ENCODE measurements at places on chromosomes 6 and 20.

DNA sequence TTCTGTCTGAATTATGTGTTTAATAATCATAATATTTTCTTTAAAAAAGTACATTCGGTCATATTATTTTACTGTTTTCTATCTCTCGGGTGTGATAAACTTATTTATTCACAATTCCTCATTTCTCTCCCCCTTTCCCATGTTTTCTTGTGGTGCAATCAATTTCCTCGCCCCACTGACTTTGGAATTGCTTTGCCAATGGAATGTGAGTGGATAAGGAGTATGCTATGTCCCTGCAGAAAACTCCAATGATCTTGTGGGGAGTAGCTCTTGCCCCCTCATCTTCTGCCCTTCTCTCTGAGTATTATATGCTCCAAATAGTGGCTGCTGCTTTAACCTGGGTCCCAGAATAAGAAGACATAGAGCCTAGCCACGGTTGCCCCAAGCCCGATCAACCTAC lies 64.1 kb downstream of the HMGN3 start:
- no peak for DNase-seq
- H3K27ac ChIP-seq = no peak overlapping the region
- H3K4me3 ChIP-seq = no peak overlapping the region
- H3K27me3 ChIP-seq = no peaks in the 10 kb centered on the region
- H3K4me1 ChIP-seq = no peaks in the 10 kb centered on the region

DNA sequence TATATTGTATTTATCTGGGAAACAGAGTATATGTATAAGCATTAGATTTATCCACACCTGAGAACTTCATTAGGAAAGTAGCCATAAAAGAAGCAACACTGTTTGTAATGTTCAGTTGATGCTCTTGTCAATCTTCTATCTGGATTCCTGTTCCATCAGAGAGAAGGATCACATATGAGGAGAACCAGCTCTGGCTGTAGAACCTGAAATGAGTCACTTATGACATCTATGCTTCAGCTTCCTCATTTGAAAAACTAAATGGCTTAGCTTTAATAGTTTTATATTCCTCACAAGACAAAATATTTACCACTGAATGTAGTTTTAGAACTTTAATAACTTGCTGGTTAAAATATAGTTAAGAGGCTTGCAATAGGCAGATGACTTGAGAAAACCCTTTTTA lies 144.7 kb downstream of the TASP1 start:
- no peak overlapping the region for H3K4me3 ChIP-seq
- H3K27me3 ChIP-seq = no peaks in the 10 kb centered on the region
- H3K36me3 ChIP-seq = peaks cover under 1% of the 10 kb centered on the region
- no peaks in the 10 kb centered on the region for H3K4me1 ChIP-seq
- no peak for DNase-seq
- H3K27ac ChIP-seq = no peak overlapping the region

DNA sequence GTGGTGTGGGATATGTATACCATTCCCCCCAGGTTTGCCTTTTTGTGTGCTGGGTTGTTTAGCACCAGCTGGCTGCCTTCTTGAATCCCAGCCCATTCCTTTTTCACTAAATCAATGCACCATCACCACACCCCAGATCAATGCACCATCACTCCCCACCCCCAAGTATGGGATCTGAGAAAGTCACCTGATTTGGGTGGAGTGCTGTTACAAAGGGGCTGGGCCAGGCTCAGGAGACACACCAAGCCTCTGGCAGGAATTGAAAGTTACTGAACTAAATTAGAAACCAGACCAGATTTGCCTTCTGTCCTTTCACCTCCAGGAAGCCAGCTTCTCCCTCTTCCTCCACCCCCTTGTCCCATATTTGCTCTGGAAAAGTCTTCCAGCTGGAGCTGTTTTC lies 19.6 kb upstream of the PKHD1 start:
- no peaks in the 10 kb centered on the region for H3K4me1 ChIP-seq
- H3K36me3 ChIP-seq = no peaks in the 10 kb centered on the region
- H3K27me3 ChIP-seq = peaks cover 6% of the 10 kb centered on the region
- H3K4me3 ChIP-seq = no peak overlapping the region

GRCh38 chr20:48682529-48683363 lies 145.1 kb downstream of the PREX1 start:
- no peak overlapping the region for H3K4me3 ChIP-seq
- no peak for DNase-seq
- H3K36me3 ChIP-seq = peaks cover 32% of the 10 kb centered on the region
- H3K27ac ChIP-seq = peak overlapping the region; percentile 61

GRCh38 chr6:109894181-109894580 lies 83.9 kb upstream of the GPR6 start:
- no peak overlapping the region for H3K27ac ChIP-seq
- peaks cover 6% of the 10 kb centered on the region for H3K27me3 ChIP-seq
- no peaks in the 10 kb centered on the region for H3K4me1 ChIP-seq

DNA sequence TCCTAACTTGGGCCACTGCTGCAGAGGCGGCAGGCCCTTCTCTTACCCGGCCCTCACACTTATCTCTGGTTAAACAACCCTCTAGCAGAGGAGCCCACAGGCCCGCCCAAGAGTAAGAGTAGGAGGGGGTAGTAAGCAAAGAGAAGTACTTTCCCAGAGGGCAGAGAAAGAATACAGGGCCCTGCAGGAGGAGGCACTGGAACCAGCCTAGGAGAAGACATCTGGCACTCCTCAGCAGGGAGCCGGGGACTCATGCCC lies 10.1 kb downstream of the MTCH1 start:
- H3K4me1 ChIP-seq = peaks cover 20% of the 10 kb centered on the region
- no peak overlapping the region for H3K27ac ChIP-seq
- peaks cover 57% of the 10 kb centered on the region for H3K36me3 ChIP-seq
- DNase-seq = no peak
- H3K4me3 ChIP-seq = no peak overlapping the region

- no peak for DNase-seq
- no peak overlapping the region for H3K27ac ChIP-seq
- H3K4me1 ChIP-seq = no peaks in the 10 kb centered on the region
- H3K36me3 ChIP-seq = peaks cover 36% of the 10 kb centered on the region
- no peak overlapping the region for H3K4me3 ChIP-seq
Measured at GRCh38 chr20:32165836-32166545, 41.6 kb downstream of the PLAGL2 start.

DNA sequence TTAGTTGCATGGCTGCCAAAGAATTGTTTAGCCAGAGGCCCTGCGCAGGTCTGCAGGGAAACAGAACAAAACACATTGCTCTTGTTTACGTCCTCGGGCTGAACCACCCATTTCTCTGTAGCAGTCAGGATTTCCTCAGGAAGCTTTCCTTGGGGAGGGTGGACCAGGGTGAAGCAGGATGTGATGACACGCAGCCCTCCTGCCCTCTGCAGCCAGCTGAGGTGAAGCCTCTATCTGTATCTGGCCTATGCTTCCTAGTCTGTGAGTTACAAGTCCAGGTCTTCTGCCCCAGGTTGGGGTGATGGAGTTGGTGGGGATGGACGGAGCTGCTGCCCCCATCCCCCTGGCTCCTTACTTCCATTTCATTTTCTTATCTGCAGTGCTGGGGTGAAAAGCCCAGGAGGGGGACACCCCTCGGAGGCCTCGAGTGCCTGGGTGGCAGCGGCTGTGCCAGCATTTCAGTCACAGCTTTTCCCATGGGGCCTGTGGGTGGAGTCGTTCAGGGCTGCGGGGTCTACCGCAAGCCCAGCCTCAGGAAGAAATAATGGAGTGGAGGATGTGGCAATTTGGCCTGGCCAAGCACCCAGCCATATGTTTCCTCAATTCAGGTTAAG lies 24.9 kb downstream of the SASH1 start:
- H3K36me3 ChIP-seq = no peaks in the 10 kb centered on the region
- peaks cover 24% of the 10 kb centered on the region for H3K4me1 ChIP-seq
- peaks cover 6% of the 10 kb centered on the region for H3K27me3 ChIP-seq
- DNase-seq = peak; percentile 6

- H3K27me3 ChIP-seq = peaks cover 8% of the 10 kb centered on the region
- H3K27ac ChIP-seq = no peak overlapping the region
- no peak overlapping the region for H3K4me3 ChIP-seq
- H3K4me1 ChIP-seq = no peaks in the 10 kb centered on the region
- no peak for DNase-seq
- no peaks in the 10 kb centered on the region for H3K36me3 ChIP-seq
Measured at GRCh38 chr6:11585426-11586016, 48.0 kb downstream of the TMEM170B start.

- no peaks in the 10 kb centered on the region for H3K36me3 ChIP-seq
- peak; percentile 12 for DNase-seq
- H3K27me3 ChIP-seq = peaks cover 4% of the 10 kb centered on the region
- H3K27ac ChIP-seq = no peak overlapping the region
Measured at GRCh38 chr6:150395388-150396009, 26.7 kb downstream of the IYD start.

GRCh38 chr6:143396497-143397226 lies 53.8 kb downstream of the ADAT2 start:
- DNase-seq = no peak
- H3K27me3 ChIP-seq = peaks cover 4% of the 10 kb centered on the region
- peaks cover 19% of the 10 kb centered on the region for H3K4me1 ChIP-seq
- H3K27ac ChIP-seq = no peak overlapping the region
- H3K36me3 ChIP-seq = no peaks in the 10 kb centered on the region

- peaks cover 3% of the 10 kb centered on the region for H3K36me3 ChIP-seq
- H3K27ac ChIP-seq = no peak overlapping the region
- no peak overlapping the region for H3K4me3 ChIP-seq
- peaks cover 55% of the 10 kb centered on the region for H3K4me1 ChIP-seq
- H3K27me3 ChIP-seq = peaks cover 6% of the 10 kb centered on the region
- no peak for DNase-seq
Measured at GRCh38 chr6:157224178-157224950, 99.0 kb downstream of the TMEM242 start.

DNA sequence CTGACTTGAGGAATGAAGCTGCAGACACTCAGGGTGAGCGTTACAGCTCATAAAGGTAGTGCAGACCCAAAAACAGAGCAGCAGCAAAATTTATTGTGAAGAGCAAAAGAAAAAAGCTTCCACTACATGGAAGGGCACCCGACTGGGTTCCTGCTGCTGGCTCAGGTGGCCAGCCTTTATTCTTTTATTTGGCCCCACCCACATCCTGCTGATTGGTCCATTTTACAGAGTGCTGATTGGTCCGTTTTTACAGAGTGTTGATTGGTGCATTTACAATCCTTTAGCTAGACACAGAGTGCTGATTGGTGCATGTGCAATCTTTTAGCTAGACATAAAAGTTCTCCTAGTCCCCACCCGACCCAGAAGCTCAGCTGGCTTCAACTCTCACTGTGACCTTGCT lies 95.3 kb upstream of the STMND1 start:
- H3K27me3 ChIP-seq = peaks cover 17% of the 10 kb centered on the region
- no peak overlapping the region for H3K27ac ChIP-seq
- no peaks in the 10 kb centered on the region for H3K36me3 ChIP-seq
- H3K4me3 ChIP-seq = no peak overlapping the region
- DNase-seq = no peak
- no peaks in the 10 kb centered on the region for H3K4me1 ChIP-seq

DNA sequence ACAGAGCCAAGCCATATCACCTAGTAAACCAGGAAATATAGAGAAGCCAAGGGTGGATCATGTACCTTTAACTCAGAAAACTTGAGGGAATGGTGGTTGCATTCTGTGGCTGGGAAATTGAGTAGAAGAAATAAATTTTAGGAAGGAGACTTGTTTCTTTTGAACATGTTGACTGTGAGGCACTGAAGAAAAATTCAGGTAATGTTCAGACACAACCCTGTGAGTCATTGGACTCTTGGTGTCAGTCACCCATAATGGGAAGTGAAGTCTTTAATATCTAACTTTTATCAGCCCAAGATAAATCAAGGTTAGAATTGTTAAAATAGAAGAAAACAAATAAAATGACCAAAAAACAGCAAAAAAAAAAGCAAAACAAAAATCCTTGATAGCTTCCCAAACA lies 98.8 kb upstream of the GRIK2 start:
- H3K36me3 ChIP-seq = no peaks in the 10 kb centered on the region
- DNase-seq = no peak
- no peak overlapping the region for H3K27ac ChIP-seq
- H3K27me3 ChIP-seq = peaks cover 1% of the 10 kb centered on the region
- H3K4me1 ChIP-seq = no peaks in the 10 kb centered on the region

GRCh38 chr6:20028562-20028961 lies 183.7 kb downstream of the MBOAT1 start:
- peaks cover 15% of the 10 kb centered on the region for H3K4me1 ChIP-seq
- H3K4me3 ChIP-seq = no peak overlapping the region
- H3K27me3 ChIP-seq = peaks cover 17% of the 10 kb centered on the region
- H3K27ac ChIP-seq = no peak overlapping the region
- DNase-seq = no peak

DNA sequence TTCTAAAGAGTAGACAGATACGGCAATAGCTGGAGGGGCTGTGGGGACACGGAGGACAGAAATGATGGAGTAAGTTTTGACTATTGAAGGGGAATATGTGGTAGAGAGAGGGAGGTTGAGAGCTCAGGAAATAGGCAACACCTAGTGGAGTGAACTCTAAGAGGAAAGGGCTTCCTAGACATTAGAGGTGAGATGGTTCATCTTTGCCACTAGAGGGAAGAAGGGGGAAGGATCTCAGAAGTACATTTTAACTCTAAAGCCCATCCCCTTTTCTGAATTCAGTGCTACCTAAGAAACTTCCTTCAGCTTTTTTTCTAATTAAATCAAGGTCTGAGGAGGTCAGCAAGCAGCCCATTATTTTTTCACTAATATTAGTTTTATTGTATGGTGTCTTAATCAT lies 689.4 kb upstream of the MAP3K7 start:
- no peaks in the 10 kb centered on the region for H3K4me1 ChIP-seq
- no peak overlapping the region for H3K27ac ChIP-seq
- no peaks in the 10 kb centered on the region for H3K27me3 ChIP-seq
- no peak overlapping the region for H3K4me3 ChIP-seq
- H3K36me3 ChIP-seq = no peaks in the 10 kb centered on the region

GRCh38 chr6:43630980-43631619 lies 2.0 kb upstream of the GTPBP2 start:
- H3K27ac ChIP-seq = peak overlapping the region; percentile 86
- DNase-seq = no peak
- no peak overlapping the region for H3K4me3 ChIP-seq
- peaks cover 21% of the 10 kb centered on the region for H3K36me3 ChIP-seq
- peaks cover 48% of the 10 kb centered on the region for H3K4me1 ChIP-seq

GRCh38 chr6:105301072-105301503 lies 101.8 kb downstream of the PREP start:
- DNase-seq = no peak
- H3K27ac ChIP-seq = no peak overlapping the region

DNA sequence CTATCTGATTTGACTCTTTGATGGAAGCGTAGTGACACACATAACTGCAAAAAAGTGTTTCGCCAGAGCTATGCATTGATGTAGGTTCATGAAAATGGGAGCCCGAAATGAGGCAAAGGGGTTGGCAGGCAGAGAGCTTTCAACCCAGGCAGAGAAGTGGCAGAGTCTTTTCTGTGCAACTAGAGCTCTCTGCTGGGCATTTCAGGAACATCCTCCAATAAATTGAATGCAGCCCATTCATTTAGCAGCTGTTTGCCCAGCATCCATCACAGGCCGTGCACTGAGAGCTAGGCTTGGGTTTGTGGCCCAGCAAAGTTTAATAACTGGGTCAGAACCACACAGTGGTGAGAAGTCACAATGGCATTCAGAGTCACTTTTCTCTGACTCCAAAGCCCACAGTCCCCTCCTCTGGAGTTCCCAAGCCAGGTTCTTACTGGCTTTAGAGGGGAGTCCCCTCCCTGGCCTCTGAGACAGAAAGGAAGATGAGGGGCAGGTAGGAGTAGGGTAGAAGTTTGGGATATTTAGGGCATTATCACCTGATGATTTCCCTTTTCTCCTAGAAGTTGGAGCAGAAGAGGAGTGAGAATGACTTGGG lies 31.8 kb upstream of the ELMO2 start:
- no peak overlapping the region for H3K4me3 ChIP-seq
- no peaks in the 10 kb centered on the region for H3K4me1 ChIP-seq
- DNase-seq = no peak
- H3K36me3 ChIP-seq = no peaks in the 10 kb centered on the region
